ENCODE measurements at places on chromosomes 5 and 9. TPM values are rescaled to one million over a fixed set of nuclear protein-coding genes. Genes with fewer than 3 reads are reported as not detected.
A peak's percentile ranks its signal among the peaks of the same experiment; 100 is the strongest.

GRCh38 chr5:111779260-111779921 lies 22.4 kb upstream of the NREP start:
- no peak for DNase-seq
- H3K36me3 ChIP-seq: no peaks in the 10 kb centered on the region
- peaks cover 34% of the 10 kb centered on the region for H3K27me3 ChIP-seq

Gene PRDM12
- 0.21 TPM for total RNA-seq

- no peak overlapping the region for H3K4me3 ChIP-seq
- H3K27me3 ChIP-seq: no peaks in the 10 kb centered on the region
- no peaks in the 10 kb centered on the region for H3K4me1 ChIP-seq
- DNase-seq: no peak
Measured at GRCh38 chr9:17361378-17361777, 217.5 kb upstream of the SH3GL2 start.

DNA sequence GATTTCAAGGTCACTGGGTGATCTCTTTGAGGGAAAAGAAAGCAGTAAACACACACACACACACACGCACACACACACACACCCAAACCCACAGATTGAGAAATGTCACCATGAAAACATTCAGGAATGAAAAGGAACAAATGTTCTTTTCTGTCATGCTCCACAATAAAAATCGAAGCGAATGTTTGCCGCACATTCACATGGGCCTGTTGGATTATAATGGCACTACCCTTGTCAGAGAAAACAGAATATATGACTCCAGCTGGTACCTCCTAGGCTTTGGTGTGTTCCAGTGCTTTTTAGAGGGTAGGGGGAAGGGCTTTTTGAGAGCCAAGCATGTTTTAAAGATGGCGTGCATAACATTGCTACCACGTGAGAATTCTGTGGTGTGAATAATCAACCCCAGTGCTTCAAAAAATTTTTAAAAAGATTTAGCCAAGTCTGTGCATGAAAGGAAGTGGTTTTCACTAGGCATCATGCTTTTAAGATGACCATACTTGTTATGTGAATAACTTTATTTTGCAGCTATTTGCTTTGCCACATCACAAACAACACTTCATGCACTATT lies 120.8 kb upstream of the ZNF608 start:
- no peak overlapping the region for H3K27ac ChIP-seq
- no peaks in the 10 kb centered on the region for H3K36me3 ChIP-seq
- peaks cover 4% of the 10 kb centered on the region for H3K4me1 ChIP-seq

Gene IL5
- 7.0 TPM for total RNA-seq

DNA sequence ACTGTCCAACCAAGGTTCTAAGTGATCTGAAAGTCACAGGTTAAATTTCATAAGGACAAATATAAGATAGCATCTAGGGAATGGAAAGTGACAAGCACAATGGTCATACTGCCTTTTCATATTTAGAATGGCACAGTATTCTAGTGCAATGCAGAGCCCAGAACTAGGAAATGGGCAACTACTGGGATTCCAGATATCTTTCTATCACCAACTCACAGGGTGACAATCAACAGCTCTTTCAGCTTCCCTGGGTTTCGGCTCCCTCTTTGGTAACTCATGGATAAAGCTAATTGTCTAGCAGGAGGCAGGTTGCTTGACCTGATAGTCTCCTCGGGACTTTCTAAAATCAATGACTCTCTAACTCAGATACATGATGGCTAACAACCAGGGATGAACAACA lies 60.4 kb downstream of the NR3C1 start:
- H3K4me3 ChIP-seq: no peak overlapping the region
- peaks cover 35% of the 10 kb centered on the region for H3K4me1 ChIP-seq
- no peaks in the 10 kb centered on the region for H3K27me3 ChIP-seq

DNA sequence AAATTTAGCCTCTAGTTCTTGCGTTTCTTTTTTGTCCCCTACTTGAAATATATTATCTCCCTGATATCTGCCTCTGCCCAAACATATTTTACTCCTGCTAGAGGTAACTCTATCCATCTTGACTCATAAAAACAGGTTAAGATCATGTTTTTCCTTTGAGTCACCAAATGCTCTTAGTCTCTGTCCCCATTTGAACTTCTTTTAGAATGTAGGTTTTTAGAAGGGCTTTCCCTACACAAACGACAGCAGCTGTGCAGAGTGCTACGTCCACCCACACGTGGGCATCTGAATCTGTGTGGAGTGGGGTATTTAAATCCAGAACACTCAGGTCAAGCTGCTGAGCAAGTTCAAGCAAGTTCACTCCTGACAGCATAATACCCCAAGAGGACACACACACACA lies 2.2 kb downstream of the HSD17B3 start:
- H3K4me1 ChIP-seq: no peaks in the 10 kb centered on the region
- H3K36me3 ChIP-seq: no peaks in the 10 kb centered on the region
- H3K27me3 ChIP-seq: peaks cover 2% of the 10 kb centered on the region
- no peak overlapping the region for H3K4me3 ChIP-seq
- no peak overlapping the region for H3K27ac ChIP-seq

- H3K4me3 ChIP-seq: no peak overlapping the region
- H3K4me1 ChIP-seq: no peaks in the 10 kb centered on the region
- DNase-seq: no peak
Measured at GRCh38 chr9:110545705-110546104, 33.8 kb downstream of the SVEP1 start.

GRCh38 chr5:5221724-5222123 lies 81.6 kb downstream of the ADAMTS16 start:
- DNase-seq: no peak
- no peak overlapping the region for H3K4me3 ChIP-seq
- no peak overlapping the region for H3K27ac ChIP-seq
- H3K27me3 ChIP-seq: no peaks in the 10 kb centered on the region

DNA sequence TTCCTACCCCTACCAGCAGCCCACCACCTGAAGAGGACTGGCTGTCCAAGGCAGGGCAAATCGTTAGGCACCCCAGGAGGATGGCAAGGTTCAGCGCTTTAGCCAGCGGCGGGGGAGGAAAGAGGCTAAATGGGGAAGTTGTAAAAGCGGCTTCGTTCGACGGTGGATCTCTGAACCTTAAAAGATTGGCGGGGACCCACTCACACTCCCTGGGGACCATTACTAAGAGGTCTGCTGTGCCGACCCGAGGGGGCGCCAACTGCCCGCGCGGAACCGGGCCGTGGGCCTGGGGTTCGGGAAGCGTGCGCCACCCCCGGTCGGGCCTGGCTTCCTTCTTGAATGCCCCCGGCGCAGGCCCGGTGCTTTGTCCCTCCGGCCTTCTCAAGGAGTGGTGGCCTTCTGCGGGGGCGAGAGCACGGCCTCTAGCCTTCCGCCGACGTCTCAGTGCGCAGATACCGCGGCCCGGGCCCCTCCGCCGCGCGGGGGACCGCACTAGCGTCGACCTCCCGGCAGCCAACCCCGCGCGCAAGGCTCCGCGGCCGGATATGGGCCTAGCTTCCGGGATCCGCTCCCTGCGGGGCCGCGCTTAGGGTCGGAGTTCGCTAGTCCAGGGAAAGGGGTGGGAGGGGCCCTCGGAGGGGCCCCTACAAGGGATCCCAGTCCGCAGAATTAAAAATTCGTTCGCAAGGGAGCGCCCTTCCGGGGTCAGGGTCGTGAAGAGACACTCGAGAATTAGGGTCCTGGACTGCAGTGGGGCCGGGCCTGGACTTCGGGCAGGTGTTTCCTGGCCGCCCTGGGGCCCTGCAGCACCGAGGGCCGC lies 10.5 kb downstream of the NR2F1-AS1 start:
- peaks cover 2% of the 10 kb centered on the region for H3K36me3 ChIP-seq
- H3K27me3 ChIP-seq: peaks cover 71% of the 10 kb centered on the region

DNA sequence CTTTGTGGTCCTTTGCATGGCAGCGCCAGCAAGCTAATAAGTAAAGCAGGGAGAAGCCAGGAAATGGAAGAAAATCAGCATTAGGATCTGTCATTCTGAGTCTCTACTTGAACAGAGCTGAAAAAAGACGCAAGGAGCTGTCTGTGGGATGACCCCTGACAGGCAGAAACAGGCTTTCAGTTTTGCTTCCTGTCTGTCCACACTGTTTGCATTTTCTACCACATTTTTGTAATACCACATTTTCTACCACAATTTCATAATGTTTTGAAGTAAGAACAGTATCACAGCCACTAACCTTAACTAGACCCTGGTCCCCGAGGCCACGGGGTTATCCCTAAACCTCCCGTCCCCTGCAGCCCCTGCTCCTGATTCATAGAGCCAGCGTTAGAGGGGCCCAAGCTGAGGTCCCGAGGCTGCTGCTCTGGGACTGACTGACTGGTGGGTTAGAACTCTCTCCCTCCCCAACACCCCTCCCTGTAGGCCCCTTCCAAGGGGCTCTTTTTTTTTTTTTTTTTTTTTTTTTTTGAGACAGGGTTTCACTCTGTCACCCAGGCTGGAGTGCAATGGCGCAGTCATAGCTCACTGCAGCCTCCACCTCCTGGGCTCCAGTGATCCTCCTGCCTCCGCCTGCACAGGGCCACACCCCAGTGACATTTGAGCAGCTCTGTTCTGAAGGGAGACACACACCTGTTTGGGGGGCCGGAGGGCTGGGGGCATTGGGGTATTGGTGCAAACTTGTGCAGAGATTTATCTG lies 4.0 kb upstream of the CLIC3 start:
- H3K4me1 ChIP-seq: peaks cover 30% of the 10 kb centered on the region
- H3K27me3 ChIP-seq: no peaks in the 10 kb centered on the region
- peaks cover 2% of the 10 kb centered on the region for H3K36me3 ChIP-seq
- peak; percentile 80 for DNase-seq
- H3K27ac ChIP-seq: peak overlapping the region; percentile 30

Gene EFNA5
- total RNA-seq: not detected

Gene ARL14EPL
- not detected for total RNA-seq

GRCh38 chr9:109251080-109251775 lies 69.6 kb downstream of the EPB41L4B start:
- H3K27ac ChIP-seq: no peak overlapping the region
- H3K27me3 ChIP-seq: peaks cover 3% of the 10 kb centered on the region
- H3K36me3 ChIP-seq: no peaks in the 10 kb centered on the region
- H3K4me1 ChIP-seq: no peaks in the 10 kb centered on the region
- no peak for DNase-seq
- no peak overlapping the region for H3K4me3 ChIP-seq

GRCh38 chr9:90306158-90306557 lies 336.5 kb downstream of the DIRAS2 start:
- no peaks in the 10 kb centered on the region for H3K36me3 ChIP-seq
- H3K4me3 ChIP-seq: no peak overlapping the region
- no peaks in the 10 kb centered on the region for H3K4me1 ChIP-seq
- peaks cover 9% of the 10 kb centered on the region for H3K27me3 ChIP-seq
- DNase-seq: no peak
- H3K27ac ChIP-seq: no peak overlapping the region

DNA sequence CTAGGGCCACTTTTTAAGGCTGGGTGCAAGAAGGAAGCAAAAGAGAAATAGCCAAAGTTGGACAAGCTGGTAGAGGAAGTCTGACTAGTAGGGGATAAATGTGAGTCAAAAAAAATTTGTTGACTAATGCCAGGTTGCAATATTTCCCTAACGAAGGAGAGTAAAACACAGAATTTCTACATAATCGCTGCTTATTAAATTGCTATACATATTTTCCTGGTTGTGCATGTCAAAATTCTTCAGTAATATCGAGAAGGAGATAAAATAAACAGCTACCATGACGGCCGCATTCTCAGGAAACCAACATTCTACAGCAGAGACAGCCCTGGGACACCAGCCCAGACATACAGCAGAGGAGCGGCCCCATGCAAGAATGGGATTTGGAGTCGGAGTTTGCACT lies 148.3 kb downstream of the ESM1 start:
- H3K27me3 ChIP-seq: peaks cover 17% of the 10 kb centered on the region
- no peak overlapping the region for H3K4me3 ChIP-seq
- H3K27ac ChIP-seq: no peak overlapping the region
- H3K4me1 ChIP-seq: peaks cover 17% of the 10 kb centered on the region

GRCh38 chr9:130751631-130752355 lies 58.2 kb downstream of the EXOSC2 start:
- H3K4me1 ChIP-seq: no peaks in the 10 kb centered on the region
- no peaks in the 10 kb centered on the region for H3K36me3 ChIP-seq
- H3K27ac ChIP-seq: no peak overlapping the region
- H3K27me3 ChIP-seq: no peaks in the 10 kb centered on the region
- H3K4me3 ChIP-seq: no peak overlapping the region

GRCh38 chr5:173916233-173916632 lies 28.1 kb downstream of the CPEB4 start:
- H3K27me3 ChIP-seq: no peaks in the 10 kb centered on the region
- H3K4me1 ChIP-seq: peaks cover 6% of the 10 kb centered on the region
- H3K4me3 ChIP-seq: no peak overlapping the region
- no peak for DNase-seq
- no peak overlapping the region for H3K27ac ChIP-seq

- H3K36me3 ChIP-seq: peaks cover 77% of the 10 kb centered on the region
- peaks cover 47% of the 10 kb centered on the region for H3K4me1 ChIP-seq
- peak overlapping the region; percentile 63 for H3K4me3 ChIP-seq
- peak; percentile 68 for DNase-seq
- H3K27me3 ChIP-seq: no peaks in the 10 kb centered on the region
Measured at GRCh38 chr5:151058891-151059489, 21.8 kb downstream of the TNIP1 start.
